ENCODE measurements at places on chromosomes 3 and 15.

DNA sequence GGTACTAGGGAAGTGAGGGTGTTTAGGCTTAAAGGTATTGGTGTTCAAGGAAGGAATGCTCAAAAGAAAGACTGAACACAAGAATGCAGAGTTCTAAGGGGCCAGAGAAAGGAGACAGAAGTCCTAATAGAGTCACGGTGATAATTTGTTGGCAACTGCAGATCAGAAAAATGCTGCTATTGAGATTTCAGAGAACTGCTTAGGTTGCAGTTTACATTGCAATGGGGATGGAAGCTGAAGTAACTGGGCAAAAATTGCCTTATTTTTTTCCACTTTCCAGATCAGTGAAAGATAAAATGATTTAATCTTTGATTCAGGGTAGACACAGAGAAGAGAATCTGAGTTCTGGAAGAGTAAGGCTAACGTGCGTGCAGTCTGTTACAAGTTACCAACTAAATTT, 199.8 kb downstream of the SQOR start:
- no peak for DNase-seq

DNA sequence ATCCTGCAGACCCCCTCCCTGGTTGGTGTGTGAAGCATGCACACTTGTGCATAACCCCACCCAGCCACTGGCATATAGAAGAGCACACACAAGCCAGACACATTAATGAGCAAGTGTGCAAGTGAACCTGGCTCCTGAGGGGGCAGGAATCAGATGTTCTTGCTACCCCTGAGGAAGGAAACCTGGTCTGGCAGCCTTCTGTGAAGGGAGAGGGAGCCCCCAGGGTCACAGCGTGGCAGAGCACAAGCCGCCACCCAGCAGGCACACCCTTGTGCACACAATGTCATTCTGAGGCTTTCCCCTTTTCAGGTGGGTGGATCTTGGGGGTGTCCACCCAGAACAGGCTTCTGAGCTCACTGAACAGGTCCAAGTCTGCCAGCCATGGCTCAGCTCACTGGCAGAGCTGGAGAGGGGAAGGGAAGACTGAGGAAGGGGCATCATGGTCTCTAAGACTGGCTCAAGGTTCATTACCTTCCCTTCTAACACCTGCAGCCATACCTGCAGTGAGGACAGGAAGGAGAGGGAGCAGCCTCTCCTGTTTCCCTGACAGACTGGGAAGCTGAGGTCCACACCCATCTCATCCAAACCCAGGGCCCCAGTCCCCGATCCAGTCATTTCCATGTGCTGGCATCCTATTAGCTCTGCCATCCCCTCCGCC, 31.6 kb upstream of the SEMA3F start:
- no peak for DNase-seq

DNA sequence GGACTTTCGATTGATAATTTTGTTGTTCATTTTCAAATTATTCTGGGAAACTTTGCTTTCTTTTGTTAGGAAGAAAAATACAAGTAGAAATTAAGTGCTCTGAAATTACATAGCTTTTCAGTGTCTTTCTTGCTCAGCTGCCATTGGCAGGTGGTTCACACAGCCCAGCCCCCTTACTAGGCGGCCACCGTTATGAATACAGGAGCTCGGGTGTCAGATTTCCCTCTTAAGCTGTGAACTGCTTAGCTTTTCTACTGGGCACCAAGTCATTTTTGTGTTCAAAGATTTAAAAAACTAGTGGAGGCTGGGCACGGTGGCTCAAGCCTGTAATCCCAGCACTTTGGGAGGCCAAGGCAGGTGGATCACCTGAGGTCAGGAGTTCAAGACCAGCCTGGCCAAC, 55.2 kb downstream of the HMG20A start:
- no peak for DNase-seq

- no peak for DNase-seq
Measured at GRCh38 chr15:75753145-75753544, 40.5 kb upstream of the CSPG4 start.

DNA sequence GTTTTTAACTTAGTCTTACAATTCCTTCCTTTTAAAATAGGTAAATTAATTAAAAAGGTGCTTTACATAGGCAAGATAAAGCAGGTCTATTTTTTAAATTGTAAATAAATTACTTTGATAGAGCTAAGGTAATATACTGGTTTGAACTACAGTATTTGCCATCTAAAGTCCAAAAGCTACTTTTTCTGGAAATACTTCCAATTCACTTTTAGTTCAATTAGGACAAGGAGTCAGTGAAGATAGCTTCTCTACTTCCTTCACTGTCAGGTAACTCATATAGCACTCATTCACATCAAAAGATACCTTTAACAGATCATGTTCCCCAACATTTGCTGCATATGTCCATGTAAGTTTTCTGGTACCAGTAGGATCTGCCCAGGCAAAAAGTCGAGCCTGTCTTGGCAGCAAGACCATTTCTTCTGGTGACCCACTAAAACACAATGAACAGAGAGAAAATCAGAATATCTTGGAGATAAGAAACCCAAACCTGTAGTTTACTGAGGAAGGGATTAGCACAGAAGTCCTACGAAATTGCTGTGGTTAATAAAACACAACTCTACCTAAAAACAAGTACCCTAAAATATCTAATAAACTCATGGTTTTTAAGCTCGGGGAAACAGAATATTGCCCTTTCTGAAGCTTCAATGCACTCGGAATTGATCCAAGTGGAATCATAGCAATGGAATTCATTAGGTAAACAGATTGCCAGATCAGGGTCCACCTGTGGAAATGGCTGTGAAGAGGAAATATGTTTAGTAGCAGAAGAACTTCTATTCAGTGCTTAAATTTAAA, 153.1 kb downstream of the VPS13C start:
- no peak for DNase-seq

DNA sequence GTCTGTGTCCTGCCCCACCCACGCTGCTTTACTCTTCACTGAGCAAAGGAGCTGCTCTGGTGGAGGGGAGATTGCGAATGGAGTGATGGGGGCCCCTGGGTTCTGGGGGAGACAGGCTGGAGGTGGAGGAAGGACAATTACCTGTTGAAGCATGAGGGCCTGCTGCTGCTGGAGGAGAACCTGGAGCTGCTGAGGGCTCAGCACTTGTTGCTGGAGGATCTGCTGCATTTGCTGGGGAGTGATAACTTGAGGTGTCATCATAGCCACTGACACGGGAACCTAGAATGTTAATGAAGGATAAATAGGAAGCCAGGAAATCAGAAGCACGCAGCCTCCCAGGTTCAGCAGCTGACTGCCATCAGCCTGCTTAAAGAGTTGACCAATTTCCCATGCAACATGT, 530.0 kb downstream of the FOXP1 start:
- DNase-seq, result no peak

- DNase-seq, result peak; percentile 86
Measured at GRCh38 chr3:71547249-71548198, 36.0 kb downstream of the FOXP1 start.

Data from SIG-M5 (cell line).